ENCODE measurements at places on chromosomes 5 and 9.

DNA sequence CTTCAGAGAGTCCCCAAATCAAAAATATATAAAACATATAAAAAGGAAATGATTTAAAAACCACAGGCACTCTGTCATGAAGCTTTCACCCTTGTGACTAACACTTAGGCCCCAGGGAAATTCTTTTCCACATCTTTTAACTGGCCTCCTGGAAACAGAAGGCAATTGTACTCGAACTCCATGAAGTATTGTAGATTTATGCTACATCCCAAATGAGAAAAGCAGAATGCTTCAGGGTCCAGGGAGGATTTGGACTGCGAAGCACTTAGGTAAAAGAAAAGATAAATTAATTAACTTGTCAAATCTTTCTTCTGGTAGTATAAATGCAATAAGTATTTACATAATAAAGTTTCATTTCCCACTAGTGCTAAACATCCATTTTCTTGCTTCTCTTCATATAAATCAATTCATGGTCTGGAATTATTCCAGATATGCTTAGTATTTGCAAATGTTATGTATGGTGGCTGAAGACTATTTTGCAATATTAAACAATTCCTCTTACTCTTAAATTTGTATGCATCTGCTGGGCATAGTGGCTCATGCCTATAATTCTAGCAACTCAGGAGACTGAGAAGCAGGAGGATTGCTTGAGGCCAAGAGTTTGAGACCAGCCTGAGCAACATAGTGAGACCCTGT, 64.9 kb upstream of the ELL2 start:
- DNase-seq: peak; percentile 86

DNA sequence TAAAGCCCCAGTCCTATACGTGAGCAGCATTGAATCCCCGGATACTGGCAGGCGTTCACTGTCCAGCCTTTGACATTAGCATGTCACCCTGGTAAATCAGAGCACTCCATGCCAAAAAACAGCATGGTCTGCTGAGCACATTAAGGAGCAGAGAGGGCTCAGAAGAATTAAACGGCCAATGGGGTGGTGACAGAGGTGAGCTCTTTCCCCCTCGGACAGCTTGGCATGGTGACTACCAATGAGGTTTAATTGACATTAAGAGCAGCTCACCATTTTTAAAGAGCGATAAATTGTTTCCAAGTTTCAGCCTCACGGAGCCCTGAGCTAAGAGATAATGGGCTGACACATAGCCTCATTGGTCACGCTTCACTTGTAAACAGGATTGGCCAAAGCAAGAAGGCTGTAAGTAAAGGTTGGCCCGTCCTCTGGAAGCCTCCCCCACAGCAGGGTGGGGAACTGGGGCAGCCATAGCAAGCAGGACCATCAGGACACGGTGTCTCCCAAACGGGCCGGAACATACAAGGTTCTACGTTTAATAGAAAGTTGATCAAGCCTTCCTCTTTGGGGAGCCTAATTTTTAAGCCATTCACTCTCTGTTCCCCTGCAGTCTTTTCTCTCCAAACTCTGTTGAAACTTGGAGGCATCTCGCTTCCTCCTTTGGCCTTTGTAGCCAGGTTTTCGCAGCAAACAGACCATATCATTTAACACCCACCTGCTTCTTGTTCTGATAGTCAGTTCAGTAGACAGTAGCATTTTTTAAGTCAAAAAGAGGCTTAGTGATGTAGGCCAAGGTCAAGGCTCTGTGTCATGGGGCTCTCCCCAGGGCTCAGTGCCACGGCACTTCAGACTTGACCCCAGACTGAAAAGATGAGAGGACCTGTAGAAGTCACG, 25.9 kb downstream of the QRFP start:
- no peak for DNase-seq

GRCh38 chr5:133296624-133297023, 244.8 kb downstream of the HSPA4 start:
- no peak for DNase-seq

GRCh38 chr5:78291687-78292086, 2.8 kb downstream of the AP3B1 start:
- no peak for DNase-seq

DNA sequence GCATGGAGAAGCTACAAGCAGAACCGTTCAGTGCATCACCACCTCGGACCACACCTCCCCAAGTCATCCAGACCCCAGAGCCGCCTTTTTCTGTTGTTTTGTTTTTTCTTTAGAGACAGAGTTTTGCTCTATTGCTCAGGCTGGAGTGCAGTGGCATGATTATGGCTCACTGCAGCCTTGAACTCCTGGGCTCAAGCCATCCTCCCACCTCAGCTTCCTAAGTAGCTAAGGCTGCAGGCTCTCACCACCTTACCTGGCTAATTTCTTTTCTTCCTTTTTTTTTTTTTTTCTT, 13.5 kb upstream of the SFXN1 start:
- no peak for DNase-seq

DNA sequence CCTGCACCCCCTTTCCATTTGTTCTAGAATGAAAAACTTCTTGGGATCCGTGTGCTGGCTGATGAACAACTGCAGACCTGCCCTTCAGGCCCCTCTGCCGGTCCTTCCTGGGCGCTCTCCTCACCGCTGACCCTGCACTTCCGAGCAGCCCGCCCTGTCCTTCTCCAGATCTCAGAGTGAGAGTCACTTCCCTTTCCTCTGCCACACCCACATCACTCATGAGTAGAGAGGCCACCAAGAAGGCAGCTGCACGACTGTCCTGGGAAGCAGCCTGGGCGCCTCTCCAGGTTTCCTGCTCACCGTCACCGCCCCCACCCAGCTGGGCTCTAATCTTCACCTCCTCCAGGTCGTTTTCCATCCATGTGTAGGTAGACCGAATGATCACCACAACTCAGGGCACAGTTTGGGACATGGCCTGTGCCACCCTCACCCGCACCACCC, 35.0 kb upstream of the NSMF start:
- DNase-seq: no peak

DNA sequence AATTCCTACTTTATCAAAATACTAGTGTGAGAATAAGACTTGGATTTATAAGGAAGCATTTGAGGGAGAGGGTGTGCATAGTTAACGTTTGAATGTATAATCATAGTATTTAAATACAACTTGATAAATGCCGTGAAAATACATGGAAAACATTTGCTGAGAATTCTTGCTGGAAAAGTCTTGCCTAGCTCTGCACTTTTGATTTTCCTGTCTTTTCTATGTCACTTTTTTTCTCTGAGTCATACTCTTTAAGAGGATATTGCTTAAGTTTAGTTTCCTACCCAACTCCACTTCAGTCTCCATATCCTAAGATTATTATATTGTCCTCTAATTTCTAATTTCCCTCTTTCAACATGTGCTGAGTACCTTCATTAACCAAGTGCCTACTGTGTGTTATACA, 616.6 kb upstream of the SEMA6A start:
- DNase-seq: no peak

DNA sequence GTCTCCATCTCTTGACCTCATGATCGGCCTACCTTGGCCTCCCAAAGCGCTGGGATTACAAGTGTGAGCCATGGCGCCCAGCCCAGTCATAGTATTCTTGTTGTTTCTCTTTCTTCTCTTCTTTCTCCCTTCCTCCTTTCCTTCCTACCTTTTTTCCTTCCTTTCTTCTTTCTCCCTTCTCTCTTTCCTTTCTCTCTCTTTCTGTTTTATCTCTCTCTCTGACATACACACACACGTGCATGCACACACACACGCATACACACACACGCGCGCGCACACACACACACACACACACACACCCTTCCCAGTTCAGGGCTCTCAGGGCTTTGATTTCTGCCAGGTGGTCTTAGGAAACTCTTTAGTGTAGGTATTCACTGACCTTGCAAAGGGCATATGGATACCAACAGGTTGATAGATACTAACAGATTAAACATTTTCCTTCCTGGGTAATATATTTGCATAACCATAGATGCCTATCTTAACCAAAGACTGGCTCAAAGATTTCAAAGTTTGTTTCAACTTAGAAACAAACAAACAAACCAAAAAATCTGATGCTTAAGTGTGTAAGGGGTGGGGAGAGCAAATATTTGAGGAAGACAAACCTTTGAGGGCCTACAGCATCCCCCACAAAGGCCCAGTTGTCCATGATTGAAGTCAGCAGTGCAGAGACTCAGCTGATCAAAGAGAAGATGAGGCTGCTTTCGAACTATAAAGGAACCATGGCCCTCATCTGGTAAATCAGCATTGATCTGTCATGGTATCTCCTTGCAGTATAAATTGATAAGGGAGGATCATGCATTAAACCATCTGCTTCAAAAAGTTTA, 288.2 kb upstream of the SEMA6A start:
- DNase-seq: no peak

GRCh38 chr9:96408409-96409280, 9.5 kb downstream of the ZNF367 start:
- no peak for DNase-seq

GRCh38 chr5:57586649-57587048, 104.0 kb upstream of the ACTBL2 start:
- DNase-seq: no peak

DNA sequence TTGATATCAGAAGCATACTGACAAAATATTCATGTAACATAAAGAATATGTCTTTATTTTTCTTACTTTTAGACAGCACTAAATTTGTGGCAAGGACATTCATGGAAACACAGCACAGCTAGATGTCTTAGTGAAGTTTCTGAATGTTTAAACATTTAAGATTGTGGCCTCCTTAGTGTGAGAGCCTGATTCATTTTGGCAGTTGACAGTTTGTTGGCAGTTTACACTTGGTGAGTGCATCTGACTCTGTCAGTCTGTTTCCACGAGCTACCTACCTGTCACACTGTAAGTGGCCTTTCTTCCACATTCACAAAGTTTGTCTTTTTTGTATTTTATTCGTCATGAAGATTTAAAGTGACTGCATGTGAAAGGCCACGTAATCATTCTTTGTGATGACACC, 436.8 kb downstream of the TUSC1 start:
- DNase-seq: no peak

DNA sequence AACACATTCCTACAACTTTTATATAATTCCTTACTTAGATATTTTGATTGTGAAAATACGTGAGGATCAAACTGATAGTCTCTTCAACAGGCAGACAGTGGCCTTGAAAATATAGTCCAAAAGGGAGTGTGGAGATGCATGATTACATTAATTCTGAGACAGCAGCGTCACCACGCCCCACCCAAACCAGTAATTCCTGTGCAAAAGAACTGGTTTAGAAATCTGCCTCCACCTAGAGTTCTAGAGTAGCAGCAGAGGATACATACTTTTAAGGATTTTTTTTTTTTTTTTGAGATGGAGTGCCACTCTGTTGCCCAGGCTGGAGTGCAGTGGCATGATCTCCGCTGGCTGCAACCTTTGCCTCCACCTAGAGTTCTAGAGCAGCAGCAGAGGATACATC, 1.6 kb upstream of the TUT7 start:
- no peak for DNase-seq

- DNase-seq: no peak
Observed at GRCh38 chr5:119019949-119020348, 31.6 kb upstream of the DTWD2 start.

DNA sequence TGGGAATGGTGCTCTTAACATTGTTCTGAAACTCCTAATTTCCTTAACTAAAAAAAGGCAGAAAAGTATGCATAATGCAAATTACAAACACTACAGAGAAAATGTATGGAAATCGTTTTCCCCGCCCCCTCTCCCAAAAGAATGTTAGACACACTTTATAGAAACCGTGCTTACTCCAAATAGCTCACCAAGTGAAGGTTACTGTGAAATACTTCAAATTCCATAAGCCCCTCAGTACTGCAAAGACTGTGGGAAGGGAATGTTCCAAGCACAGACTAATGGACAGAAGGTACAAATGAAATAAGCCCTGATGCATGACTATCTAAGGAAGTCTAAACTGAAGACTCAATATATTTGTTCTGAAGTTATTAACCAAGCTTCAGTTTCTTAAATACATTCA, 12.5 kb downstream of the MAPKAP1 start:
- DNase-seq: peak; percentile 87

DNA sequence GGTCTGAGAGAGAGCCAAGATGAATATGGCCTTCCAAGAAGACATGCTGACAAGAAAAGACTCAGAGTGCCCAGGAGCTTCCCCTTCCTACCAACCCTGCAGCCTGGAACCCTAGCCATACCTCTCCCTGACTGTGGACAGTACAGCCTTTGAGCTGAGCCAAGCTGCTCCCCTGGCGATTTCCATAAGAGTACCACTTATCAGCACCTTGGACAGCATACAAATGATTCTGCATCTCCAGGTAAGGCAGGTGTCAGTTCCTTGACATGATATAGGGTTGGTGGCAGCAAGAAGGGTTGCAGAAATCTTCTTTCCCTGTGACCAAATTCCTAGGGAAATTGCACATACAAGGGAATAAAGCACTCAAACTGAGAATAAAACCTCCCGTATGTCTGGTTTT, 58.3 kb downstream of the MFAP3 start:
- DNase-seq: no peak

DNA sequence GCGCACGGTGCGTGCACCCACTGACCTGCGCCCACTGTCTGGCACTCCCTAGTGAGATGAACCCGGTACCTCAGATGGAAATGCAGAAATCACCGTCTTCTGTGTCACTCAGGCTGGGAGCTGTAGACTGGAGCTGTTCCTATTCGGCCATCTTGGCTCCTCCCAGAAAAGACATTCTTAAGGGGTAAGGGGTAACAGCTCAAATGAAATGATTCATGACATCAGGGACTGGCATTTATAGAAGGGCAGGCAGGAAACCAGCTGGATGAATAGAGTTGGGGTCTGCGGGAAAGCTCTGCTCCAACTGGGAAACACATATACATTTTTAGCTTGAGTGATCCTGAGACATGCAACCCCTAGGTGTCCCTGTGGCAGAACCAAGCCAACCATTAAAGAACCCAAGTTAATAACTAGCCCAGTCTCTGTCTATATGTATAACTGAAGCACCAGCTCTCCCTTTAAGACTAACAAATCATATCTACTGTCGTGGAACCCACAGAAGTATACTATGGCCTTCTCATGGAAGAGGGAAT, 119.3 kb downstream of the LMNB1 start:
- no peak for DNase-seq

GRCh38 chr5:177362292-177362609, 4.5 kb downstream of the RGS14 start:
- DNase-seq: no peak

DNA sequence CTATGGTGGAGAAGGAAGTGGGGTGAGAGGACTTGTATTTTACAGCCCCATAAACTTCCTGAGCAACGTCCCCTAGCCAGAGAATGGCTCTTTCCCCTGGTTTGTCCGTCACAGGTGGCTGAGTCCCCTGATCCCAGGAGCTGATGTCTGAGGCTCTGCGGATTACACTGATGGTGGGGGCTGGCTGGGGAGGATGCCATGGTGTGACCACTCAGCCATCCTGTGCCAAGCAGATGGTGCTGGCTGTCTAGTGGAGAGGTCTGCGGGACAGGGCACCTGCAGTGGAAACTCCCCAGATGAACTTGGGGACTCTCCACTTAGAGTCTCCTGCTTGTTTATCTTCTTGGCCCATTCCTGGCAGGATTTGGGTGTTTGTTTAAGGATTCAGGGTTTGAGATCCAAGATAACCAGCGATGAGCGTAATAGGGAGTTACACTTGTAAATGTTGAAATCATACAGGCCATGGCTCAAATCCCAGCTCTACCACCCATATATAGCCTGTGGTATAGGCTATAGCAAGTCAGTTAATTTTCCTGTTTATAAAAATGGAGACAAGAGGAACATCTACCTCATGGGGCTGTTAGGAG, 4.7 kb upstream of the PTGS1 start:
- DNase-seq: no peak

Data from fibroblast of skin of scalp (primary cell).